RCC 7860 (cell line): ENCODE measurements at places on chromosomes 4 and X.
A peak's percentile ranks its signal among the peaks of the same experiment; 100 is the strongest.

GRCh38 chr4:106690487-106690886, 321.9 kb upstream of the GIMD1 start:
- DNase-seq = peak; percentile 13

GRCh38 chr4:70722199-70722791, 531 bp downstream of the RUFY3 start:
- peak; percentile 53 for DNase-seq

GRCh38 chr4:103375278-103375677, 177.1 kb upstream of the CENPE start:
- peak; percentile 75 for DNase-seq

GRCh38 chr4:151652841-151653547, 107.8 kb downstream of the GATB start:
- DNase-seq = no peak

DNA sequence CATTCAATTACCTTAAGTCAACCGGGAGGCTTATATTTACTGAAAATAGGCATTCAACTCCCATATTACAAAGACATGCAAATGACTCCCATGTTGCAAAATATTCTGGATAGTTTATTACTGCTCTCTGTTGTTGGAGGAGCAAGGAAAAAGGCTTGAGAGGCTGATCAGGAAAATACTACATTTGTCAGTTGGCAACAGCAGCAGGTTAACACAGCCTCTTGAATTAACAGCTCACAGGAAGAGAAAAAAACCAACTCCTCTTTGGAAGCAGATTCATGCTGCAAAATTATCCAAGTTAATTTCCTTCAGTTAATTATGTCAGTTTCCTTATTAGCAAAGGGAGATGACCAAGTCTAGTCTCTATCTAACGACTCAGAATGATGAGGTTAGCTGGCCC, 238.9 kb downstream of the MAML3 start:
- DNase-seq = no peak

GRCh38 chrX:70973221-70973620, 42.3 kb upstream of the SLC7A3 start:
- DNase-seq = no peak

- no peak for DNase-seq
Observed at GRCh38 chrX:45783002-45783401, 582.3 kb upstream of the DIPK2B start.

DNA sequence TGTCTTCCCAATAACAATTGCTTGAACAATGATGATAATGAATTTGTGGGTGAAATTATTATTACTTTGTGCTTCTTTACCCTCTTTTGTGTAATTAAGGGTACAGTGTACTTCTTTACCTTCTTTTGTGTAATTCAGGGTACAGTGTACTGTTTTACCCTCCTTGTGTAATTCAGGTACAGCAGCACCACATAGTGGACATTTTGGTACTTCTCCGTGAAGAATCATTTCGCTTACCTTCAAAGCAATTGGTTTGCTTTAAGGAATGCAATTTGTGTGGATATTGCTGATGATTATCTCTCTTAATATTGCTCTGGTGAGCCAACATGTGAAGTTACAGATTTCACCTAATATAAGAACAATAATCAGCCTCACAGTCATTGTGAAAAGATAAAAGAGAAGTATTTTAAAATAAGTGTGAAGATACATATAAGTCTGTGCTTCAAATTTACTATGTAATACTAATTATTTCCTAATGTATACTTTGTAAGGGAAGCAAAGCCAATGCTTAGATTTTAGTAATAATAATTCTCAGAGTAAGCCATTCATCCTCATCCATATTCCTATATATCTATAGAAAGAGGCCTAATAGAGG, 27.2 kb upstream of the SEC24B start:
- peak; percentile 18 for DNase-seq

GRCh38 chr4:13710246-13710885, 82.8 kb upstream of the BOD1L1 start:
- DNase-seq = no peak

- peak; percentile 55 for DNase-seq
Observed at GRCh38 chrX:96685210-96686099, 813 bp downstream of the DIAPH2 start.

GRCh38 chr4:167424341-167425256, 190.3 kb upstream of the SPOCK3 start:
- no peak for DNase-seq

- no peak for DNase-seq
Observed at GRCh38 chr4:147704846-147705245, 20.9 kb upstream of the PRMT9 start.

DNA sequence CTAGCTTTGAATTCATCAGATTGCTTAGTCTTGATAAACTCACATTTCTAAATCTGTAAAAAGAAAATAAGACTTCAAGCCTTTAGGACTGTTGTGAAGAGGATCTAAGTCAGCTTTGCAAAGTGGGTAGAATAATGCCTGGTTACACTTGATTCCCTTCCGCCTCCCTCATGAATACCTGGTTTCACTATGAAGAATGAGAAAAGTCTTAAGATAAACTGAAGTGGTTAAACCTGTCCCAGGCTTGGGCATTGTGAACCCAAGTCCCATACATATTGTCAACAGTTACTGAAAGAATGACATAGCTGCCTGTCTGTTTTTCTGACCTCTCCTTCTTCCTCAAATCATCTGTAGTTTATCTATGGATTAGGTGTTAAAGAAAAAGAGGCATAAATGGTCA, 16.7 kb upstream of the GBA3 start:
- DNase-seq = no peak

DNA sequence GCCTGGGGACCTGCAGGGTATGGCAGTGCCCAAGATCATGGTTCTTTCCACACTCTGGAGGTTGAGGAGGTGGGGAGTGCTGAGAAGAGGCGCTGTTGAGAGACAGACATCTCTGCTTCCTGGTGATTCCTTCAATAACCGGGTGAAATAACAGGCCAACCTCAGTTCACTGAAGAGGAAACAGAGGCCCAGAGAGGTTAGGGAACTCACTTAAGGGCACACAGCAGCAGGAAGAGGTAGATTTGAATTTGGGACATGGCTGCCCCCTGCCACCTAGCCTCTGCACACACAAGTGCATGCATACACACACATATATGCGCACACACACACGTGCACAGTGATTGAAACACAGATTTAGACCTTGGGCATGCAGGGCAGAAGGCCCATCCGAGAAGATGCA, 24.9 kb upstream of the HMX1 start:
- DNase-seq = no peak

DNA sequence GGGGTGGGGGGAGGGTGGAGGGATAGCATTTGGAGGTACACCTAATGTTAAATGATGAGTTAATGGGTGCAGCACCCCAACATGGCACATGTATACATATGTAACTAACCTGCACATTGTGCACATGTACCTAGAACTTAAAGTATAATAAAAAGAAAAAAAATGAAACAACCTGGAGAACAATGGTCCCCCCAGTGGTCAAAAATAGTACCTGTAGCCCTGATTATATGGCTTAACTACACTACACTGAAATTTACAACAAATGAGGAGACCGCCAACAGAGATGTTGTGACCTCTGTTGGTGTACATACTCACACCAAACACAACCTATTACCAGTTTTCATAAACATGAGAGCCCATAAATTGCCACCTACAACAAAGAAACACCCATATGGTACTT, 7.3 kb upstream of the MAGEE1 start:
- no peak for DNase-seq

DNA sequence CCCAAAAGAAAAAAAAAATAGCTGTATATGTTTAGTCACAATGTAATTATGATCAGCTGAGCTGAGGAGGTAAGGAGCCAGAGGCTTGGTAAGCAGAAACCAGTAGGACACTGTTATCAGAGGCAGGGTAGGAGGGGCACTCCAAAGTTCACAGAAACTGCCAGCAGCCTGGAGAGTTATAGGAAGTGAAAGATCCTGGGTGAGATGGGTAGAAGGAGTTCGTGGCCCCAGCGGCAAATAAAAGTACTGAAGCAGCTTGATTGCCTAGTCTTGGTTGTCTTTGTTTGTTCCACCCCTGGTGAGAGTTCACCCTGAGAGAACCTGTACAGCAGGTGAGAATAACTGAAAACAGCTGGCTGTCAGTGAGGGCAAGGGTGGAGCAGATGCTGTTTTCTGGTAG, 340.8 kb downstream of the ADGRL3 start:
- no peak for DNase-seq

DNA sequence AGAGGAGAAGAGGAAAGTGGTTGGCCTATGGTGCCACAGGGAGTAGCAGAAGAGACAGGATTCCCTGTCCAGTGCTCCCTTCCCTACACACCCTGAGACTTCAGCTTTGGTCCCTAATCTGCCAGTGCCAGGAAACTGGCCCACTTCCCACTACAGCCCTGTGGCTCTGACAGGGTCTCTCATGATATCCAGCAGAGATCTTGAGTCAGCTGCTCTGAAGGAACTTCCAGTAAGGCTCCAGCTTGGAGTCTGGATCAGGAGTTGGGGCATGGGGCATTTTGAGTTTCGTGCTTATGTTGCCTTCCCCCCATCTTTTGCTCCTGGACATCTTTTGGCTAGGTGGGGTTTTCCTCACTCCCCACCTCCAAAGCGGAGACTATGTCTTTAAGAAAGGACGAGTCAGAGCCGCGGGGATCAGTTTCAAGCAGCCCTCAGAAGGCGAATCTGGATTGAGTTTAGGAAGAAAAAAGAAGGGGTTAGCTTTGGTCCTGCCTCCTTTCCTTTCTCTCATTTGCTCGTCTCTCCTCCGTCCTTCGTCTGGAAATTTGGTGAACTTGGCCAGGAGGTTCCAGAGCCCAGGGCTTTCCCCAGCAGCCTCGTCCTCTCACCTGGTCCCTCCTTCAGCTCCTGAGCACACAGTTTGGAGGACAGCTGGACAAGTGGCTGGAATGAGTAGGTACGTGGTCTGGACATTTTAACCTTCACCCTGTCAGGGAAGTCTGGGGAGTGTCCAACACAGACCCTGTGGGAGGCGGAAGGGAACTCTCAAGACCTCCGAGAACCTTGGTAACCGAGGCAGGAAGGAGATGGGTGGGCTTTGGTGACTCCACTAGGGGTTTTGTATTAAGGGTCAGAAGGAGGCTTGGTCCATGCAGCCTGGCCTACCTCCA, 104.4 kb downstream of the RTL5 start:
- DNase-seq = no peak

GRCh38 chrX:13254870-13255269, 65.0 kb downstream of the ATXN3L start:
- DNase-seq = no peak

DNA sequence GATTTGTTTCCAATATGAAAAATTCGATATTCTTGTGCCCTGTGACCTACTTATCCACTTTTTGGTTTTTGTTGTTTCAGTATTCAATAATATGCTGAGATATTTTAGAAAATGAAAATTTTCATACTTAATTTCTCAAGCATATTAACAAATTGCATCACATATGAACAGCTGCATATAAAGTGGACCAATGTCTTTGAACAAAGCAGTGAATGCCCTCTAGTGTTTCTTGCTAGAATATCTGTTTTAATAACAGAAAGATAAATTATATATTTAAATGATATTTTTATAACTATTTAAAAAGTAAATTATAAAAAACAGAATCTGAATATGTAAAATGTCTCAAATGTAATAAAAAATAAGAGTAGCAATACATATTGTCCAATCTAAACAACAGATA, 31.7 kb upstream of the INTU start:
- DNase-seq = no peak

- no peak for DNase-seq
Observed at GRCh38 chr4:16066586-16067128, 17.2 kb downstream of the PROM1 start.

DNA sequence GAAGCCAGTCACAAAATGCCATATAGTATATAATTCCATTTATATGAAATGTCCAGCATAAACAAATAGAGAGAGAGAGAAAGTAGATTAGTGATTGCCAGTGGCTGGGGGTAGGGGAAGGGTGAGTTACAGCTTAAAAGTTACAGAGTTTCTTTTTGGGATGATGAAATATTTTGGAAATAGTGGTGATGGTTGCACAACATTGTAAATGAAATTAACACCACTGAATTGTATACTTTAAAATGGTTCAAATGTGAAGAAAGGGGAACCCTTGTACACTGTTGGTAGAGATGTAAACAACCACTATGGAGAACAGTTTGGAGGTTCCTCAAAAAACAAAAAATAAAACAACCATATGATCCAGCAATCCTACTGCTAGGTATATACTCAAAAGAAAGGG, 131.2 kb upstream of the GPC4 start:
- no peak for DNase-seq

DNA sequence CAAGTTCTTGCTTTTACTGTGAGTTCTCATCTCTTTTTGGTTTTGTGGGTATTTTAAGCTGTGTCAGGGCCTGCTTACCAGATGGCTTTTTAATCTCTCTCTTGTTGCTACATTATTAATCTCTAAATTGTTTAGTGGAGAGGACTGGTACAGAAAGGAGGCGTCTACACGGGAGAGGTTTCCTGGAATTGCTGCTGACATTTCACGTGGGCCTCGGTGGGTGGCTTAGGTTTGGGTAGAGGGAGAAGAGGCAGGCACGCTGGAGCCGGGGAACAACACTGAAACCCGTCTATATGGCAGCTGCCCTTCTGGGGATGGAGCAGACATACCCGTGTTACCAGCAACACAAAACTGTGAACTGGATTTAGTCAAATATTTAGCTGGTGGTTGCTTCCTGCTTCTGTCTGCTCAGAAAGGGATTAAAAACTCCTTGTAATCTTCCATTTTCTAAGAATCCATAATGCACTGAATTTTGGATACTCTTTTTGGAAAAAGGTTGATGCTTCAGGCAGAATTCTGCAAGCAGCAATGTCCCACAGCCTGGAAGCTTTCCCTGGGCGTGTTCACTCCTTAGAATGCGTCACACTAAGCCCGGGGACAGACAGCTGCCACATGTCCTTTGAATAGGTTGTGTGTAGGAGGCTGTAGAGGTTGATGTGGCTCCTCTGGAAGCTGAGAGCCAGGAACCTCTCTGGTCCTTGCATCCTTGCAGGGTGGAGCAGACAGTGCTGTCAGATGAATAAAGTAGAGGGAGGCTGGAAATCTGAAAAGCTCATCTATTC, 199.8 kb upstream of the GATB start:
- DNase-seq = no peak

- DNase-seq = no peak
Observed at GRCh38 chr4:104073229-104073628, 353.4 kb upstream of the TACR3 start.

DNA sequence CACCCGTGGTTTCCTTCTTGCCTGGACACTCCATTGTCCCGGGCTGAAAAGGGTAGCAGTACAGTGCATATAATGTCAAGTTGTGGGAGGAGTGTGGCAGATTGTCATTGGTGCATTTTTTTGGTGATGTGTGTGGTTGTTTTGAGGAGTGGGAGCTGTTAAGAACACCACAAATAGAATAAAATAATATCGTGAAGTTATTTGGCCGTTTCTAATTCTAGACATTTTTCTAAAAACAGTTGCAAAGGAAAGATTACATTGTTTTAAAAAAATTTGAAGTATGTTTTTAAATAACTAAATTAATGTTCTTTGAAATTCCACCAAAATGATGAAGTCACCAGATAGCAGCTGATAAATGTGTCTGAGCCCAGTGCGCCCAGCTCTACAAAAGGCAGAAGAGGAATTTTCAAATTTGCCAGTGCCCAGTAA, 1.3 kb downstream of the PKD2 start:
- DNase-seq = peak; percentile 11

GRCh38 chrX:120740072-120740471, 110.2 kb upstream of the C1GALT1C1 start:
- DNase-seq = no peak
